ENCODE measurements at places on chromosomes 2 and 18.

- no peak for DNase-seq
Measured at GRCh38 chr18:70417847-70418246, 129.0 kb downstream of the SOCS6 start.

GRCh38 chr18:79736846-79737245, 57.2 kb downstream of the CTDP1 start:
- no peak for DNase-seq

DNA sequence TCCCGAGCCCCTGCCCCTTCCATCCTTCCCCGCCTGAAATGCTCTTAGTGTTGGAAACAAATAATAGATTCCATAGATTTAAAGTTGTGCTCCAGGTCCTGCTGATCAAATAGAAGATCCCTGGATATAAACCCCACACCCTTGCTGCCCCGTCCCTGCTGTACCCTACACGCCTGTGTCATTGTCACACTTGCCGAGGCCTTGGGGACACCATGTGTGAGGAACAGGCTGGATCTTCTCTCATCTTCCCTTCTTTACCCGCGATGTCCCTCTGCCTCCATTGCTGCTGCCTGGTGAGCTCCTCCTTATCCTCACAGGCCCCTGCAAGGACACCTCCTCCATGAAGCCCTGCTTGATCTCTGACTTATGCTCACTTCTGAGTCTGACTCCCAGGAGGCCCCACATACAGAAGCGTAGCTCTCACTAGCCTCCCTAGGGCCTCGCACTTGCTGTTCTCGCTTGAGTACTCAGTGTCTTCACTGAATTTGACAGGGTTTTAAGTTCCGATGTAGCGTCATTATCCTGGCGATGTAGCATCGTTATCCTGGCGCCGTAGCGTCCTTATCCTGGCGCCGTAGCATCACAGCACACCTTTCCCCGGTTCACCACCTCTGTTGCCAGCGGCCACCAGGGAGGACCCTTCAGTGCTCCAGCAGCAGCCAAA, 221.9 kb downstream of the NDUFA10 start:
- no peak for DNase-seq

- no peak for DNase-seq
Measured at GRCh38 chr2:150505178-150505577, 17.7 kb upstream of the RND3 start.

DNA sequence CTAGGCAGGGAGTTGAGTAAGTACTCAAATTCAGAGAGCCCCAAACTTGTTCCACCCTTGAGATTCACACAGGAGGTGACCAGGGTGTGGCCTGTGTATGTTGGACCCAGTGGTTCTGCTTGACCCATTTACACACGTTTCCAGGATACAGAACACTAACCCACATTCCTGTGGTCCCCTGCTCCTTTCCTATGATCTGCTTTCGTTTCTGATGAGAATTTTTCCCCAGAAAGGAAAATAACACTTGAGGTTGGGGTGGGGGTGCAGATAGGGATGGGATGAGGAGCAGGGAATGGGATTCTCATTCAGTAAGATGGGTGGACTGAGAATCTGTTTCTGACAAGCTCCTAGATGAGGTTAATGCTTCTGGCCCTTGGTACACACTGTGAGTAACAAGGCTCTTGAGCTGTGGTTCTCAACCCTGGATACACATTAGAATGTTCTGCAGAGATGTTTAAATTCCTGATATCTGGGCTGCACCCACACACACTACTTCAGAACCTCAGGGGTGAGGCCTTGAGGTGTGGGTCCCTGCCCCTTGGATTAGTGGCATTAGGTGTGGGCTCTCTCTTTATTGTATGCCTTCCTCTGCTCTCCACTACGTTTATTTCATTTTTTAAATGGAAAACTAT, 58.4 kb downstream of the TPGS2 start:
- no peak for DNase-seq

- DNase-seq = no peak
Measured at GRCh38 chr2:29463181-29463900, 348.1 kb downstream of the CLIP4 start.

GRCh38 chr2:235672720-235673119, 178.9 kb downstream of the AGAP1 start:
- no peak for DNase-seq
